Neural progenitor cell (in vitro differentiated cells): ENCODE measurements at places on chromosomes 13 and 19. TPM values are rescaled to one million over a fixed set of nuclear protein-coding genes. Genes with fewer than 3 reads are reported as not detected.
A peak's percentile ranks its signal among the peaks of the same experiment; 100 is the strongest.

GRCh38 chr13:49936968-49937273, 781 bp upstream of the SPRYD7 start:
- H3K4me3 ChIP-seq: peak overlapping the region; percentile 66
- H3K27me3 ChIP-seq: peaks cover 31% of the 10 kb centered on the region
- no peaks in the 10 kb centered on the region for H3K36me3 ChIP-seq
- H3K4me1 ChIP-seq: peaks cover 6% of the 10 kb centered on the region
- DNase-seq: peak; percentile 54

DNA sequence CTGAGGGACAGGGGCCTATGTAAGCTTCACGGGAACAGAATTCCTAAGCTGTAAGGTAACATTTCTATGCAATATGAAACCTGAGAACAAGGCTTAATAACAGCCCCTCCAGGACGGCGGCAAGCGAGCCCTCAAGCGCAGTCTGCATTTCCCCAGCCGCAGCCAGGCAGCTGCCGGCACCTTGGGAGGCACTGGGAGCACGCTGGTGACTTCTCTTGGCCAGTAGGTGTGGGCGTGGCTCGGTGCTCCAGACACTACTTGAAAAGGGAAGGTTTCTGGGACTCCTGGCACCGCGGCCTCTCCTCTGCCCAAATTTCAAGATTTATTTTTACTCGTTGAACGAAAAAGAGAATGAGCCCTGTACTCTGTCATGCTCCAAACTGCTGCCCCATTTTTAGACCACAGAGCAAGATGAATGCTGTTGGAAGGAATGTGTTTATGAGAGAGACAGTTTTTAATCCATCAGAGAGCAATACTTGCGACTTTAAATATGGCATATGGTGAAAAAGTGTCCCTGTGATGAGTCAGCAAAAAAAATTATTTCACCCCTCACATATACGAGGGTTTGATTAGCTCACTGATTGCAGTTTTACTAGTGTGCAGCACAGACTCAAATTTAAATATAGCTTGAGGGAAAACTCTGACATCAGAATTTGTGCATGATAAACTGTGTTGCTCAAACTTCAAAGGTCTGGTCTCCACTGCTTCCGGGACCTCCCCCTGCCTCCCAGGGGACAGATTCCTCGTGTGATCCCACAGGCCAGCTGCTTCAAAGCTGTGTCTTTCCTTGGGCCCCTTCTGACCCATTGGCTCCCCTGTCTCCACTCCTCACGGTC, 81.2 kb downstream of the COL4A2 start:
- H3K36me3 ChIP-seq: no peaks in the 10 kb centered on the region
- H3K27me3 ChIP-seq: no peaks in the 10 kb centered on the region
- H3K4me1 ChIP-seq: no peaks in the 10 kb centered on the region
- DNase-seq: no peak
- H3K4me3 ChIP-seq: no peak overlapping the region

DNA sequence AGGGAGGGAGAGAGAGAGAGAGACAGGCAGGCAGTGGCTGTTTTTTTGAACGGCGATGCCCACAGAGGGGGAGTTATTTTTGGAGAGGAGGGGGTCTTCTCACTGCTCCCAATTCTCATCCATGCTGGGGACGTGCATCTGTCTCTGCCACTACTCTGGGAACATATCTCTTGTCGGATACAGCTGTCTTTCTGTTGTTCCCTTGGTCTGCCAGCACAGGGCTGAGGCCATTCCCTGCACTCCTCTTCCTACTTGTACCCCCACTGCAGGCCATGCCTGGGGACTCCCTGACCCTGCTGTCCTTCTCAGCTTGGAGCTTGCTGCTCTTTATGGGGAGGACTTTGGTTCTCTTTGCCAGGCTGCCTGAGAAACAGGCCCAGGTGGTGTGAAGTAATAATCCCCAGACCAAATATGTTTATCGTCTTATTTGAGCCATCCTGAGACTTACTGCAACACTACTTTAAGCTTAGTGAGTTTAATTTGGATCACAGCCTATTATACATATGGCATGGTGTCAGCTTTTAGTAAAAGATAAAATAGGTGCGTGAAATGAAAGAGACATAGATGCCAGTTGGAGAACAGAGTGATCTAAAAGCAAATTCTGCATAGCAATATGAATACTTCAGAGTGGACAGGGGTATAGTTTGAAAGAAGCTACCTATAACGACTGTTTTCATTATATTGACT, 19.1 kb downstream of the LRCH1 start:
- H3K27me3 ChIP-seq: no peaks in the 10 kb centered on the region
- no peak overlapping the region for H3K27ac ChIP-seq
- H3K36me3 ChIP-seq: no peaks in the 10 kb centered on the region
- no peak overlapping the region for H3K4me3 ChIP-seq
- DNase-seq: no peak
- peaks cover 23% of the 10 kb centered on the region for H3K4me1 ChIP-seq

DNA sequence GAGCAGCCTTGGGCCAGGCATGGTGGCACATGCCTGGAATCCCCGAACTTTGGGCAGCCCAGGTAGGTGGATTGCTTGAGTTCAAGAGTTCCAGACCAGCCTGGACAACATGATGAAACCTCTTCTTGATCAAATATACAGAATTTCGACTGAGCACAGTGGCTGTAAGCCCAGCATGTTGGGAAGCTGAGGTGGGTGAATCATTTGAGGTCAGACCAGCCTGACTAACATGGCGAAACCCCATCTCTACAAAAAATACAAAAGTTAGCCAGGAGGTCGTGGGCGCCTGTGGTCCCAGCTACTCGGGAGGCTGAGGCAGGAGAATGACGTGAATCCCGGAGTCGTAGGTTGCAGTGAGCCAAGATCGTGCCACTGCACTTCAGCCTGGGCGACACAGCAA, 8.0 kb upstream of the NLRP7 start:
- H3K27me3 ChIP-seq: no peaks in the 10 kb centered on the region
- no peaks in the 10 kb centered on the region for H3K36me3 ChIP-seq
- H3K4me3 ChIP-seq: no peak overlapping the region
- peaks cover 8% of the 10 kb centered on the region for H3K4me1 ChIP-seq

DCT gene
- total RNA-seq: 0.09 TPM in 1 of 2 replicates, not detected in the other

DNA sequence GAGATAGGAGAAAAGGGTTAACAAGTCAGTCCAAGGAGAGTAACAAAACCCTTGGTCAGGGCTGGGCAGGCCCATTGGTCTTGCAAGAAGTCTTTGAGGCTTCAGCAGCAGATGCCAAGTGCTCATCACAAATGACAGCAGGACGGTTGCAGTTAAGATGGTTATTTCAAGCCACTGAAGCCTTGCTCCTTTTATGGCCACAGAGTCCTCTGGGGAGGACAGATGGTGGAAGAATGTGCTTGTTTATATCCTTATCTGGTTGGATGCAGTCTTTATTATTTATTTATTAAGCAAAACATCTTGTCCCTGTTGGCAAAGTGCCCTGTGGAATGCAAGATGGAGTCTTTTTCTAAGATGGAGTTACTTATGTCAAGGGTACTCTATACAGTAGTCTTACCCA, 19.2 kb upstream of the ZNF331 start:
- H3K27ac ChIP-seq: no peak overlapping the region
- H3K36me3 ChIP-seq: peaks cover 5% of the 10 kb centered on the region
- H3K4me3 ChIP-seq: no peak overlapping the region
- peaks cover 9% of the 10 kb centered on the region for H3K4me1 ChIP-seq
- no peak for DNase-seq
- H3K27me3 ChIP-seq: no peaks in the 10 kb centered on the region
